Epithelial cell of esophagus (primary cell): ENCODE measurements at places on chromosomes 2 and 18.
A peak's percentile ranks its signal among the peaks of the same experiment; 100 is the strongest.

DNA sequence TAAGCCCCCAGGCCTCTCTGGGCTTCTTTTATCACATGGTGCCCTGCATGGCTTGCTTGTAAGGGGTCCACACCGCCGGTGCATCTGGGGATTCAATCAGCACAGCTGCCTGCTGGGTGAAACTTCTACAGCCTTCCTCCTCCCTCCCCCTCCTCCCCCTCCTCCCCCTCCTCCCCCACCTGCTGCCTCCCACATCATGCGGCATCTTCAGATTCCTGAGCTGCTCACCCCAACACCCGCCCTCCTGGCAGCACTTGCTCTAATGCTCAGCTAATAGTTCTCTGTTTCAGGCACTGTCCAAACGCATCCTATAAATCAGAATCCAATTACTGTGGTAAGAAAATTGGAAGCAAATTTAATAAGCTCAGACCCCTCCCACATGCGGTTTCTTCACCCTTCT is 150.7 kb downstream of the GALNT14 start:
- no peak for DNase-seq

DNA sequence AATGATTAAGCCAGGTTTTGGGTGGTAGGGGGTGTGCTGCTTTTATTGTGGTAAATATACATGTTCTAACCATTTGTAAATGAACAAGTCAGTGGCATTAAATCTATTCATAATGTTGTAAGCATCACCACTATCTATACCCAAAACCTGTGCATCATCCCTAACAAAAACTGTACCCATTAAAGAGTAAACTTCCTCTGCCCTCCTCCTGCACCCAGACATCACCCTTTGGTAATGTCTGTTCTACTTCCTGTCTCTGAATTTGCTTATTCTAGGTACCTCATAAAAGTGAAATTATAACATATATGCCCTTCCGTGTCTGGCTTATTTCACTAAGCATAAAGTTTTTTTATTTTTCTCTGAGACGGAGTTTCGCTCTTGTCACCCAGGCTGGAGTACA is 14.1 kb downstream of the RIF1 start:
- DNase-seq = no peak

DNA sequence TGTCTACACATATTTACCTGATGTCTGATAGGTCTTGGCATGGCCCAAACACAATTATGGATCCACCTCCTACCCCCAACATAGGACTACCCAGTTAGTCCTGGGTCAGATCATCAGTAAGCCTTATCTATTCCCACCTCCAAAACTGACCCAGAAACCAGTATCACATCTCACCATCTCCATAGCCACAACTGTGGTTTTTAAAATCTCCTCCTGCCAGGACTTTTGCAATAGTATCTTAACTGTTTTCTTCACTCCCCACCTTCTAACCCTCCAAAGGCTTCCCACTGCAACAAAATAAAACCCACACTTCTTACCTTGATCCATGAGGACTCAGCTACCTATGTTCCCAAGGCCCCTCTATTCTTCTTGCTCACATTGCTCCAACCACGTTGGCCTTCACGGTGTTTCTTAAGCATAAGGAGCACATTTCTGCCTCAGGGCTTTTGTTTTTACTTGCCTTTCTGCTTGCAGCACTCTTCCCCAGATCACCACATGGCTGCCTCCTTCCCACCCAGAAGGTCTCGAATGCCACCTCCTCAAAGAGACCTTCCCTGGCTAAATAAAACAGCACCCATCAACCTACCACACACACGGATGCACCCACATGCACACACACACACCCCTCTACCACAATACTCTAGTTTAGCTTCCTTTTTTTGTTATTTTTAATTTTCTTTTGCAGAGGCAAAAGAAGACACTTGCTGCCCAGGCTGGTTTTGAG is 125.9 kb upstream of the SLC1A4 start:
- no peak for DNase-seq

DNA sequence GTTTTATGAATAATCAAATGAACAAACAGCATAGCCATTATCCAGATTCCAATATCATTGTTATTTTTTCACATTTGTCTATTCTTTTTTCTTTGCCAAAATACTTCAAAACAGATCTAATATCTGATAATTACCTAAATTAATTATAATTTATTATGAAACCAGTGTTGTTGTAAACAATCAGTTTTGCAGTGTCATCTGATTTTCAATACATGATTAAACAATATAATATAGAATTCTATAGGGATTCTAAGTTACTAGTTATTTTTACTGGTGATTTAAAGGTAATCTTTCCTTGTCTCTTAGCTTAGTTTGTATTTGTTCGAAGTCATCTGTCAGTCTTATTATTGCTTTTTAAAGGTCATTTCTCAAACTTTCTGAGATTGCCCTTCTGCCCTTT is 101.0 kb downstream of the BIRC6 start:
- DNase-seq = no peak

- DNase-seq = peak; percentile 1
These were observed 273.1 kb downstream of the NAPG start for GRCh38 chr18:10798727-10799550.

DNA sequence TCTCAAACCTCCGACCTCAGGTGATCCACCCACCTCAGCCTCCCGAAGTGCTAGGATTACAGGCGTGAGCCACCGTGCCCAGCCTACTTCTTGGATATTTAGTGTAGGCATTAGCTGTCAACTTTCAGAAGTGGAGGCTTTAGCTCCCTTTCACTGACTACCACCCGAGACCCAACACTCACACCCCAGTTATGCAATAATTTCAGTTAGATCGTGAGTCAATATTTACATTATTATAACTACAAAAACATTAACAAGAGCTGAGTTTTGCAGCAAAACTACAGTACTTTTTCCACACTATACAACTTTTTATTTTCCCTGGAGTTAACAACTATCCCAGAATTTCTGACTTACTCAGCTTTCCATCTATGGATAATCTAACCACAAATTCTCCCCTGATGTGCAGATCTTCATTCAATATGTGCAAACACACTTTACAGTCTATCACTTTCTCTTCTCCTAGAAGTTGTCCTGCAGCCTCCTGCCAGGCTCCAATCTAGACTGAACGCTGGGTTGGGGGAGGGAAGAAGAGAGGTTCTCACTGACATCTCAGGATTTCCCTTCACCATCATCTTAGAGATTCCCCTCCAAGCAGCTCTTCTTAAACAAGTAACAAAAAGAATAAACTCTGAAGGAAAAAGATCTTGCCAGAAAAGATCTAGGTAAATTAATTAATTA is 10.1 kb downstream of the TBC1D8 start:
- peak; percentile 78 for DNase-seq

DNA sequence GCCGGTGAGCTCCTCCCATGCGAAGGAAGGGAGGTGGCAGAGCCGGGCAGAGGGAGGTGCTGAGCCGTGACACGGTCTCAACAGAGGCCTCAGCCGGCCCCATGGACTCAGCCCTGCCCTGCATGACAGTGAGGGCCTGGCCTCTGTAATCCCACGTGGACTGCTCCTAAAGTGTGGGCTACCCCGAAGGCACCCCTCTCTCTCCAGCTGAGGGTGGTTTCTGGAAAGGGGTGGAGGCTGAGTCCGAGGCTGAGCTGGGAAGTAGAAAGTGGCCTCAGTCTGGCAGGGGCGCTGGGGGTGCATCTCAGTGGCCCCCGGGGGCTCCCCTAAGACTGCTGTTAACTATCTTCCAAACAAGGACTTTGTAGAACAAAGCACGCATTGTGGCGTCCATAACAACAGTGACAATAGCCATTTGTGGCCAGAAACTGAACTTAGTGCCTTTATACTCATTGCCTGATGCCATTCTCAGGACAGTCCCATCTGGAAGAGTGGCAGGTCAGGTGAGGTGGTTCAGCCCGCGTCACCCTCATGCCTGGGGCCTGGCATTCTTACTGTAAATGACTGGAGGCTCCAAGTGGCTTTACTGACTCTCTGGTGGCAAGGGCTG is 192.4 kb downstream of the TWIST2 start:
- DNase-seq = no peak

DNA sequence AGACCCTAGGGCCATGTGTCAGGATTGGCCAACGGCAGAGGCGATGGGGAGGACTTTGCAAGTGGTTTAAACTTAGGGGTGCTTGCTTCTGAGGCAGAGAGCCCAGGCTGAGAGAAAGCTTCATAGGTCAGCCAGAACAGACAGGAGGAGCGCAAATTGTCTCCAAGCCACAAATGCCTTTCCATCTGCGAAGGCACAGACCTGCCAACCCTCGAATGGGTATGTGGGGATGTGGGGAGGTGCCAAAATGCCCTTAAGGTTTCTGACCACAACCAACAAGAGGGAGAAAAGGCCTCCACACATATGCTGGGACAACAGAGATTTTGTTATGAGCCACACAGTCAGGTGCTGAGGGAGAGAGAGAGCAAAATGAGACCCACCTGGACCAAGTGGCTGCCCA is 283.6 kb downstream of the CYP26B1 start:
- DNase-seq = no peak

DNA sequence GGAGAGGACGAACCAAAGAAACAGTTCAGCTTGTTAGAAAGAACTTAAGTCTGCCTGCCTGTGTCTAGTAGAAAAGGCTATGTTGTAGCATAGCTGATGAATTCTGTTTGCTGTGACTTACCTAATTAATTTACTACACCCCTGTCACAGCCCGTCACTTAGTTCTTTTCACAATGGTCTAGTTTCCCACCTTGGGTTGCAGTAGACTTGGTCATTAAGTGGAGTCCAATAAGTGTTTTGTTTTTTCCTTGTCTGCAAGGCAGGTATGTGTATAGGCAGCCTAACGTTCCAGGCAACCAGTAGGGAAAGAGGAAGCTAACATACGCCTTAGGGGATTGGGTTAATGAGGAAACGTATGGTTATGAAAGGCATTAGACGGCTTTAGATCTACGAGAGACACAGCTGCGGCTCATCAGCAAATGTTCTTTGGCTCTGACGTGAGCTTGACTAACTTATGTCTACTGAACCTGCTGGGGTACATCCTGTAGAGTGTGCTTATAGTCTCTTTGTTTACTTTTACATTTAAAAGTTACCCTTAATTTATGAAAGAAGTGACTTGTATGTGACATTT is 180.1 kb downstream of the PRPF40A start:
- DNase-seq = peak; percentile 80

- DNase-seq = no peak
These were observed 60.9 kb downstream of the HDAC4 start for GRCh38 chr2:239339726-239340601.

GRCh38 chr18:57188851-57189557 is 42.1 kb downstream of the BOD1L2 start:
- DNase-seq = no peak

DNA sequence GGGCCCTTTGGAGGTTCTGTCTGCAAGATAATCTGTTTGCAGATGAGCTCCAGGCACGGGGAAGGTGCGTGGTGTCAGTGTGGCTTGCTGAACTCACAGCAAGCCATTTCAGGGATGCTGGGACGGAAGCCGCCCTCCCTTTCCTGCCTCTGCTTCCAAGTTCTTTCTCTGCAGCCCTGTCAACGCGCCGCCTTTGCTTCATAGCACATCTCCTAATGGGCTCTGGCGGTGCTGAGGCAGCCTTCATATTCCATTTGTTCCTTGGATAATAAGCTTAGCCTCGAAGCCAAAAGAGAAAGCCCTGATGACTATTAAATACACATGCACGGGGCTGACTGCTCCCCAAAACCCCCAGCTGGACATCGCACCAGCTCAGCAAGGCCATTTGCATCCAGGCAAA is 81.7 kb upstream of the TAF1B start:
- no peak for DNase-seq

GRCh38 chr18:46028536-46028891 is 43.5 kb downstream of the PSTPIP2 start:
- DNase-seq = no peak

DNA sequence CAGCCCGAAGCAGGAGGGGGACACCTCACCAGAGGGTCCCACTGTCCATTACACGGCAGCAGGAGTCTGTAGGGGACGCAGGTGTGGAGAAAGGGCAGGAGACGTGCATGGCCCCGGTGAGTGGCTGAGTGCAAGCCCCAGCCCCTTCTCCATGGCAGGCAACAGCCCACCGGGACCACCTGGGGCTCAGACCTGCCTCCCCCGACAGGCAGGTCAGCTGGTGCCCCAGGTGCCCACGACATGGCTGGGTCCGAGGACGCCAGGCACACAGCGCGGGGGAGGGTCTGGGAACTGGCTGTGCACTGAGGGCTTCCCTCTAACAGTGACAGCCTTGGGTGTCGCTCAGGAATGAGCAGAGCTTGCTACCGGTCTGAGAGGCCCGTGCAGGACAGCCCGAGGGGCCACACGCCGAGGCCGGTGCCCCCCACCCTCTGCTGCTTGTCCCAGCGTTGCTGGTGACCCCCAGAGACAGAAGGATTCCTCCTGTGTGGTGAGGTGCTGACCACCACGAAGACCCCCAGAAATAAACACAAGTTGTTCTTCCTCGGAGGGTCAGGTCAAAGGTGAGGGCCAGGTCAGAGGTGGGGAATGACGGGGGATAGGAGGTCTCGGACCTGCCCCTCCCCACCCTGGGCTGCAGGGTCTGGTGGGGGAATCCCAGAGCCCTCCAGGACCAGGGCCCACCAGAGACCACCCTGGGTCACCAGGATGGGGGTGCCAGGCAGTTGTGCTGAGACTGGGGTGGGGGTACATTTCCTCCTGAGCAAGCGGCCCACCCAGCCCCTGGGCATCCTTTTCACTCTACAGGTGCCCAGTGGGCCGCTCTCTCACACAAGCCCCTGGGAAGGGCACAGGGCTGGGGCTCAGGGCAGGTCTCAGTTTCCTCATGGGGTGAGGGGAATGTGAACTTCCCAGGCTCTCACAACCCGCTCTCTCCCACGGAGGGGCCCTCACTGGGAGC is 50.6 kb downstream of the SLC66A2 start:
- no peak for DNase-seq
